ENCODE measurements at places on chromosomes 5 and 9.

DNA sequence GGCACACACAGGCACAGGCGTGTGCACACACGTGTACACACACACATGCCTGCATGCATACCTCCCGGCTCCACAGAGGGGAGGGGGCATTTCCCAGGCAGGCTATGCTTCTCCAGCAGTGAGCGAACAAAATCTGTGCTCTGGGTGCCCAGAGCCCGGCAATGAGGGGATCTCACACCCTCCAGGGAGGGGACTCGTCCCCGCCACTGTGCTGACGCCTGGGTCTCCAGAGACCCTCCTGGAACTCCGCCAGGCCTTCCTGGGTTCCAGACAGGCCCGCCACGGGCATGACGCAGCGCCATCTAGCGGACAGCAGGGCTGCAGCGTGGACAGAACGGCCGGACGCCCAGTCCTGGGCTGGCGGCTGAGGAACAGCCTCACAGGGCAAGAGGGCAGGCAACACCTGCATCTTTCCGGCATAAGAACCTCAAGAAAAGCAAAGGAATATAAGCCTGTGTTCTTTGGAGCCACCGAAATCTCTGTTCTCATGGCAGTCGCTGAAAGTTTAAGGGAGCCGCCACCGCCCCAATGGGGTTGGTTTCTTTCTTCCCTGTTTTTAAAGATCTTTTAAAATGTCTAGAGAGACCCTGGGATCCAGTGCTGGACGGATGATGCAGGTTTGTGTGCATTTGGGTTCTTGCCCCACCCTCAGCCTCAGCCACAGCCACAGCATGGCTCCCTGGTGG, 135.6 kb upstream of the PPP1R26 start:
- DNase-seq = peak; percentile 78

DNA sequence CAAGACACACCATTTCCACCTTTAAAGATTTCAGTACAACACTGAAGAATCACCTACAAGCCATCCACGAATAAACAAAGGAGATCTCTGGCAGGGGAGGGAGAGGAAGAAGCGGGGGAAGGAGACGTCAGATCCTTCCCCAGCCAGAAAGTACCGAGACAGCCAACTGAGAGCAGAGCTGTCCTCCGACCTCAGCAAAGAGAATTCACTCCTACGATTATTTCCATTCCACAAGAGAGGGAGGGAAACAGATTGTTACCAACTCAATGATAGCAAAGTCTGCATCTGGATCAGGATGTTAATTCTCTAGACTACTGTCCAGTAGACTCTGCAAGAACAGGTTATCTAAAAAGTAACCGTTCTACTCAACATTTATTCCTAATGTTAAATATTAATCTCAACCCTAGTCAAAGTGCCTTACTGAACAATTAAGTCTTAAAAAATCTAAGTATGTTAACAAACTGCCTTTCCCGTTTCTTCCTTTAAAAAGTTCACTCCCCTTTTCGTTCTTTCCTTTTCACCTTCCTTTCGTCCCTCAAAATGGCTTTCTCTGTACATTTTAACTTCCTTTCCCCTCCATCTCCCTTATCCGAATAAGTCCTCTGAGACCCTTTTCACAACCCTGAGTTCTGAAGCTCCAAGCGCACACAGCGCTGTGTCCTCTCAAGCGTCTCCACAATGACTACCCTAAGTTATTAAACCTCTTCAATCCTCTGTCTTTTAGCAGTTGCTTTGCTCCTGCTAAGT, 1.4 kb downstream of the CHD1 start:
- DNase-seq = peak; percentile 60

DNA sequence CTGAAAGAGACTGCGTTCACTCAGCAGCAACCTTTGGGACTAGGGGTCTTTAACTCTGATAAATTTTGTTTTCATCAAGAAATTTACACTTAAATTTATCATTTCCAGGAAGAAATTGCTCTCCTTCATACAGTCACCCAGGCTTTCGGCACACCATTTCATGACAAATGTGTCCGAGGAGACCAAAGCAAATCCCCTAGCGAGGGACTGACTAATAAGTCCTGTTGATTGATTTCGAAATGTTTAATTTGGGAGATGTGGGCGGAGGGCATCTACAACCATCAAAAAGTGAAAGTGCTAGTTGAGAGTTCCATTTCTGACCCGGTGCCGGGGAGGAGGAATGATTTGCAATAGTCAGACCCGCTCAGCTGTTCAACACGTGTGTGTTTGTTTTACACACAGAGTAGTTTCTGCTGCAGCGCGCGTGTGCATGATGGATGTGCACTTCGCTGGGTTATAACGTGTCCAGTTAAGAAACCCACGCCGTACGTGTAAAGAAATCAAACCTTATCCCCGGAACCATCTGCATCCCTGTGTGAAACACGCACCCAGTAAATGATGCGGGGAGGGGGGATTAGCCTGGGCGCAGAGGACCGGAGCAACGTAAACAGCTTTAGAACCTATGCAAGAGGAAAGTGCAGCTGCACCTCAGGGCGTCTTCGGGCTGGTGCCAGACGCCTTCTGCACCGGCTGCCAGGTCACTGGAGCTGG, 845 bp upstream of the NR4A3 start:
- DNase-seq = peak; percentile 61

- no peak for DNase-seq
Measured at GRCh38 chr5:120518581-120518980, 54.5 kb downstream of the PRR16 start.

DNA sequence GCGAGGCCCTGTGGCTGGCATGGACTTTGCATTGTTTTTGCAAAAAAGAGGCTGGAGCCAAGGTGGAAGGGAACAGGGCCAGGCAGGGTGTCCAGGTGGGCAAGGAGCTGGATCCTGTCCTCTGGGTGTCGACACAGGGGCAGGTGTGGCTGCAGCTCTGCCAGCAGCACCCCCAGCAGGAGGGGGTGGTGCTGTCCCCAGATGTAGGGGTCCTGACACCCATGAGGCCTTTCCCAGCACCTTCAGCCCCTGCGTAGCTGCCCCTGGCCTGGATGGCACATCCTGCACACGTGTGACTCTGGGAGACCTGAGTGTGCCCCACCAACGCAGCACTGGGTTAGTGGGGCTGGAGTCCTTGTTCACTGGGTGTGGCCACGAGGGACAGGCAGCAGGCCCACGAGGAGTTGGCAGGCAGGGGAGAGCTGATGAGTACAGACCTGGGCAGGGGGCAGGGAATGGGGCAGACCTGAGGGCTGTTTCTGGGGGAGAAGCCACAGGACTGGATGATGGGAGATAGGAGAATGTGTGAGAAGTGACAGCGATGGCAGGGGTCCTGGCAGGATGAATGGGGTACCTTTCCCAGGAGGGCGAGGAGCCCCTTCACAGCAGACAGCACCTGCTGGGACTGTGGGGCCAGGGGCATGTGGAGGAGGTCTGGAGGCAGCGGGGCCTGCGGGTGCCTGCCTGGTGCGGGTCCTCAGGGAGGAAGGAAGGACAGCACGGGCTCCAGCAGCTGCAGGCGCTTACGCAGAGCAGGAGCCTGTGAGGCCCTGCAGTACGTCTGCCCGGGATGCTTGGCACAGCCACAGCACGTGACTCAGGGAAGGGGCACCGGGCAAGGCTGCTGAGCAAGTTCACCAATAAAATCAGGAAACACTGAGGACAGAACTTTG, 3.6 kb upstream of the RASGEF1C start:
- no peak for DNase-seq

DNA sequence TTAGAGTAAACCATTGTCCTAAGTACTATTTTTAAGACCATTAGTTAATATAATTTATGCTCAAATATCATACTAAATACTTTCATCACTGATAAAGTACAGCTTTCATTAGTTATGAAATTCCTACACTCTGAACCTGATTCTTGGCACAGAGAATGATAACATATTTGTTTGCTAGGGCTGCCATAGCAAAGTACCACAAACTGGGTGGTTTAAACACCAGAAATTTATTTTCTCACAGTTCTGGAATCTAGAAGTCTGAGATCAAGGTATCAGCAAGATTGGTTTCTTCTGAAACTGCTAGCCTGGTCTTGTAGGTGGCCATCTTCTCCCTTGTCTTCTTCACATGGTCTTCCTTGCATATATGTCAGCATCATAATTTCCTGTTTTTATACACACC, 608.4 kb downstream of the TLE1 start:
- no peak for DNase-seq

GRCh38 chr5:73719632-73720031, 93.6 kb downstream of the ARHGEF28 start:
- DNase-seq = no peak

- DNase-seq = no peak
Measured at GRCh38 chr5:147534172-147534951, 24.5 kb upstream of the DPYSL3 start.

- no peak for DNase-seq
Measured at GRCh38 chr5:130720355-130720754, 444.7 kb downstream of the HINT1 start.

DNA sequence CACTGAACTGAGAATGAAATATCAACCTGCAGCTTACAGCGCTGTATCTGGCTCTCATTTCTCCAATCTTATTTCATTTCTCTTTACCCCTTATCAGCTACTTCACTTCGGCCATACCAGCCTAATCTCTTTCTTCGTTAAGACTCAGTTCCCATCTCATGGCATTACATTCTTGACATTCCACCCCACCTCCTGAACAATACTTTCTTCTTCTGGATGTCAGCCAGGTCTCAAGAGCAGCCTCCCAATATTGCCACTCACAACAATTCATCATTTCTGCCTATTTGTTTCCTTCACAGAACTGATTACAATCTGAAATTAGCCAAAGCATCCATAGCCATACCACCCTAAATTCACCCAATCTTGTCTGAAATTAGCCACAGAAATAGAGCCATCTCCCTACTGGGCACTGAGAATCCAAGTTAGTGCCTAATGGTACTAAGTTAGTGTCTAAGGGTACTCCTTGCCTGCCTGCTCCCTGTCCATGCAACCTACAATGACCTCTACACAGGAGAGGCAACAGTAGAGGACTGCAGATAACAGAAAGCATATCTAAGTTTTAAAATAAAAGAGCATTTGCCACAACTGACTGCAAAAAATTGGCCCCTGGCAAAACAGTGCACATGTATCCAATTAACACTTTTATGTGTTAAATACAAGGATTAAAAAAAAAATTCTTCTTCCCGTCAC, 35.2 kb downstream of the SETX start:
- DNase-seq = no peak

GRCh38 chr5:88483964-88484672, 215.5 kb upstream of the TMEM161B start:
- DNase-seq = no peak

DNA sequence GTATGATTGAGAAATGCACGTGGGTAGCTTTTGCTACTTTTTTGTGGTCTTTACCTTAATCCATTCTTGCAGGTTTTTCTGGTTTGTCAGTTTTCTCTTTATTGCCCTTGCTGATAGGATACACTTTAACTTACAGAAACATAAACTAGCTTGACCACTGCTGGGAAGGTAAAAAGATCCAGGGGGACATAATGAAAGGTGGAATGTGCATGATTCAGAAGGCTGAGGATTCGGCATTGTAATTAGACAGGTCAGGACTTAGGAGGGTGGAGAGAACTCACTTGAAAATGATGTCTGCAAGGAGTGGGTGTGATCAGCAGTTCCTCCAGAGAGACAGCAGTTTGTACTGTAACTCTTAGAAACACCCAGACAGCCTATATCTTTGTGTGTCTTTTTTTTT, 19.8 kb upstream of the TXNDC8 start:
- peak; percentile 54 for DNase-seq

DNA sequence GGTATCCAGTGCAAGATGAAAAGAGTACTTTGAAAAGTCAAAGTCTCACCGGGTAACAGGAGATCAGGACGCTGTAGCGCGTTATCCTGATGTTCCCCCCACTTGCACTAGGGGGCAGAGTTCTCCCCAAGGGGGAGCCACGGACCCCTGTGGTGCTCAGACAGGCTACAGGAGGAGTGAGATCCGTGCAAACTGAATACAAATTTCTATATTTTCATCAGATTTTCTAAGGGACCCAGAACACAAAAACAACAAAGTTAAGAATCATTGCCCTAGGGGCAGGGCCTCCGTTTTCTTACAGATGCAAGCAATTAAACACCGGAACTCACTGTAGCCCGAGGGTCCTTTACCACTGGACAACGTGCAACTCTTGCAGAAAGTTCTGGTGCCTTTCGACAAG, 2.0 kb downstream of the MYO10 start:
- DNase-seq = peak; percentile 84

DNA sequence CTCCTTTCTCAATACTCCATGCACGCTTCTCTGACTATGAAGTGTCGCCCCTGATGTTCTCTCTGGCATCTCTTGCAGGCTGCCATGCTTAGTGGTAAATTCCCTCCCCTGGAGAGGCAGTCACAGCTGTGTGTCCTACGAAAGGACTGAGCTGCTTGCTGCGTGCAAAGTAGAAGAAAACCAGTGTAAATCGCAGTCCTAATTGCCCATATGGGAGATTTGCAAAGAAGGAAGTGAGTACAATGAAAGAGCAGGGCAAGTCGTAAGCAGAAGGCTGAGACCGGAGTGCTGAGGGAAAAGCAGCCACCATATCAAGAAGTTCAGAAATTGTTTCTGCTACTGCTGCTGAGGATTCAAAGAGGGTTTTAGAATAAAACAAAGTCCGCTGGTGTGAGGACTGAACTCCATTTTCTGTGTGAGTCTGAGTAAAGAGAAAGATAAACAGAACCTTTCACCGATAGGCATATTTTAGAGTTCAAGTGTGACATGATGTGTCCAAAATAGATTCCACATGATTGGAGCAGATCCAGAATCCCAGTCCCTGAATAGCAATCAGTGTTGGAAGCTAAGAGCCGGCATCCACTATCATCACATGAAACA, 507.8 kb upstream of the MPDZ start:
- DNase-seq = no peak

DNA sequence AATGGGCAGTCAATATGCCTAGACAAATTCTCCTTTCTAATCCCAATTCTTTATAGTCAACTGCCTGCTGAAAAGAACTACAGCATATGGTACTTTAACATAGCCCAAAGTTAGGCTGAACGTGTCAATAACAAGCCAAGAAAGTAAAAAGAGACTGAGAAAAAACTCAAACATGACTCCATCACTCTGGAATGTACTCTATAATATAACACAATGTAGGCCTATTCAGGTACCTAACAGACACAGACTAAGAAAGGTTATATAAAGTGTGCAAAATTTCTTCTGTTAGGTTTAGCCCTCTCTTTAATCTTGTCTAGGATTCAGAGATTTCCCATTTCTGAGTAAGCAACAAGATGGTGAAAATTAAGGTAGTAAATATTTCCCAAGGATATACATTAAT, 209.7 kb upstream of the PRR16 start:
- DNase-seq = no peak

GRCh38 chr5:82918311-82919031, 158.7 kb downstream of the TMEM167A start:
- DNase-seq = peak; percentile 77

Measured in islet precursor cell (in vitro differentiated cells).